ENCODE measurements at places on chromosomes 5 and 9. TPM values are rescaled to one million over a fixed set of nuclear protein-coding genes. Genes with fewer than 3 reads are reported as not detected.

DNA sequence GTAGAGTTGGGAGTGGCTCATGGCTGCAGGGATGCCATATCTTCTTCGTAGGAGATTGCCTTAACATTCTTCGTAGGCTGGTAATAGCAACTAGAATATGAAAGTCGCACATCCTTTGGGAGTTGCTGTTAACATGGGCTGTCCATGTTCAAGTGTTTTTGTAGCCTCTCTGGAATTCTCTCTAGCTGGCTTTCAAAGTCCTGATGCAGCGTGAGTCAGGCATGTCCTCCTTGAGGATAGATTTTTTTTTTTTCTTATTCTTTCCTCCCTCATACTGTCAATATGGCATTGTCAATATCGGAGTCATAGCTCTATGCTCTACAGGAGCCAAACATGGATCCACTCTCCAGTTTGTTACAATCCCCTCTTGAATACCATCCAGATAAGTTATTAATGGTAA lies 494.8 kb upstream of the WWC1 start:
- no peak for DNase-seq

GRCh38 chr9:2403701-2404100 lies 217.9 kb upstream of the VLDLR start:
- no peak for DNase-seq

GRCh38 chr9:130543368-130543767 lies 36.0 kb upstream of the FUBP3 start:
- no peak for DNase-seq

DNA sequence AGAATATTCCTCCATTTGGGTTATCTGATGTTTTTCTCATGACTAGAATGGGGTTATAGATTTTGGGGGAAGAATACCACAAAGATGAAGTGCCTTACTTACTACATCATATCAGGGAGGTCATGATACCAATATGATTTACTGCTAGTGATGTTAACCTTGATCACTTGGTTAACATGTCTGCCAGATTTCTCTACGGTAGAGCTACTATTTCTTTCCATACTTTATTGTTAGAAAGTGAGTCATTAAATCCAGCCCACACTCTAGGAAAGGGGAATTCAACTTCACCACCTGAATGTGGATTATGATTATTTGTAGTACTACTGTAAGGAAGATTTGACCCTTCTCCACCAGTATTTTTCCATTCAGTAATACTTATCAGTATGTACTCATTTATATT lies 64.7 kb downstream of the UBE2R2 start:
- DNase-seq = no peak

DNA sequence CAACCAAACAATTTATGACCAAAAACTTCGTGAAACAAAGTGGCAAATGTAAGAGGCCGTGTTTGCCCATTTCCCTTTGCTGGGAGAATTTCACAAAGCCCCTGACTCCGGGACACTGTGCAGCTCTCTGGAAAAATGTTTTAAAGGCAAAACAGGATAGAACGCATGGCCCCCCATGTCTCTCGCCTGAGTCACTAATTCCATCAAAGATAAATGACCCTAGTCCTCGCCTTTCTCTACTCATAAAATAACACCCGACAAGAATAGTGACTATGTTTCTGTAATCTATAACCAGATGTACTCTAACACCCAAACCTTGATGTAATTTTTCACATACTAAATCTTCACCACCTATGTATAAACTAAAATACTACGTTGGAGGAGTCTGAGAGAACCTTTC lies 55.7 kb upstream of the SAP30L start:
- no peak for DNase-seq

DNA sequence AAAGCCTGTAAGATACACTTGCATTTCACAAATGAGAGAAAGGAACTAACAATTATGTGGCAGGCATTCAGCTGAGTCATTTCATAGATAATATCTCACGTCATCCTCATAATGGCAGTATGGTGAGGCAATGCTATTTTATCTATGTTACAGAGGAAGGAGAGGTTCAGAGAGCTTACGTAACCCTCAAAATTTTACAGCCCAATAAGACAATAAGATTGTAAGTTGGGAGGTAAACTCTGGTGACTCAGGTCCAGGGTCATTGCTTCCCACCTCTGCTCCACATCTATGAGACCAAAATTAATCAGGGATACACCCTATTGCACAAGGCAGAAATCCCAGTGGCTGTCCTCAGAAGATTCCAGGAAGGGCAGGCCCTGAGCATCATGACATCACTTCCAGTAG lies 309.7 kb downstream of the NSG2 start:
- DNase-seq = no peak

Gene PCDHA9
- total RNA-seq = not detected

DNA sequence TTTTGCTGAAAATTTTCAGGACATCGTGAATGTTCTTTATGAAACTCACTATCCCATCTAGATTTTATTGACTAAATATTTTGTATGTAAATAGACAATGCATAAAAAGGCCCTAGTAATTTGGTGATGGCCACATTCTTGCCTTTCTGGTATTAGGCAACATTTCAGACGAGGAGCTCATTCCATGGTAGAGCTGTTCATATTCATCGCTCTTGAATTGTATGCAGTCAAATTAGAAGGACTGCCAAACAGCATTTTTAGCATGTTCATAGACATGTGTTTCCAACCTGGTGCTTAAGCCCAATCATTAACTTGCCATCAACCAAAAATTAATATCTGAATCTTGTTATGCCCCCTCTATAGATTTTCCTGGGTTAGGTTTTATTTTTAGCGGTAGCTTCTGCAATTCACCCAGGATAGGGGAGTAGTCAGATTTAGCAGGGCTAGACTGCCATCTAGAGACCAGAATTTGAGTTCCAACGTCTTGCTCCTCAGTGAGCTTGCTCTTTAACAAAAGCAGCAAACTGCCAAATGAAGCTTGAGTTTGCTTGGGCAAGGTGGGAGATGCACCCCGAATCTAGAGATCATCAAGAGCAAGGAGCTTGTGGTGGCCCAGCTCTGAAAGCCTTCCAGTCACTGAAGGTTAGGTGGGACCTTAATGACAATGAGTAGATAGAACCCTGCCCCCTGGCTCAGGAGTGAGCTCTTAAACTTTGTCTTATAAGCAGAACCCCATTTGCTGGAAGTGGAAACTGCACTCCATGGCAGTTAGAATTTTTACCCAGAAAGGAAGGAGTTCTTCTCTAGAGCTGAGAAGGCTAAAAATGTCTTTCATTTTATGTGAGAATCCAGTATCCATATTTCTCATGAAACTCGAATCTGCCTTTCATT lies 456.2 kb downstream of the RASEF start:
- peak; percentile 1 for DNase-seq

GRCh38 chr5:168347368-168348083 lies 56.1 kb downstream of the WWC1 start:
- DNase-seq = no peak

Gene GTF2H2C
- 55.6 TPM for total RNA-seq

GRCh38 chr5:149441986-149442385 lies 62.9 kb upstream of the IL17B start:
- DNase-seq = no peak

Gene SH3TC2
- not detected for total RNA-seq

- no peak for DNase-seq
Observed at GRCh38 chr5:14143546-14143840, 351 bp downstream of the TRIO start.

Gene KIAA0825
- total RNA-seq = 1.3 TPM

GRCh38 chr9:134139081-134139480 lies 3.2 kb downstream of the WDR5 start:
- no peak for DNase-seq

Gene GPX3
- 0.38 TPM for total RNA-seq

Gene SCGB3A2
- total RNA-seq = not detected
